ENCODE measurements at places on chromosomes 1 and 21.

DNA sequence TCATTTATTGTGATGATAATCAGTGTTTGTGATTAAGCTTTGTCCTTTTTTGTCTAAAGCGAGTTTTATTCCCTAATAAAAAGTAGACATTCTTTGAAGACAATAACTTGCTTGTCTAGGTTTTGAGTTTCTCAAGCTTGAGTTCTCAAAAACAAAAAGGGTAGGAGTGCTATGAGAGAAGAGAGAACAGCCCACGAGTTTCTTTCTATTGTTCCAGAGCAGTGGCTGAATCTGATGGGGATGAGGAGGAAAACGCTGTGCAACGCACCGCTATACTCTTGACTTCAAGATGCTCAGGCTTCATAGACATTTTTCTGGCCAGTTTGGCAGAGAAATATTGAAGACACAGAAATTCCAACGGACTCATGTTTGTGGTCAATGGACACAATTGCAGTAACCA lies 669.8 kb upstream of the B3GALT2 start:
- DNase-seq: no peak

GRCh38 chr1:247274605-247275256 lies 18.9 kb downstream of the VN1R5 start:
- DNase-seq: no peak

DNA sequence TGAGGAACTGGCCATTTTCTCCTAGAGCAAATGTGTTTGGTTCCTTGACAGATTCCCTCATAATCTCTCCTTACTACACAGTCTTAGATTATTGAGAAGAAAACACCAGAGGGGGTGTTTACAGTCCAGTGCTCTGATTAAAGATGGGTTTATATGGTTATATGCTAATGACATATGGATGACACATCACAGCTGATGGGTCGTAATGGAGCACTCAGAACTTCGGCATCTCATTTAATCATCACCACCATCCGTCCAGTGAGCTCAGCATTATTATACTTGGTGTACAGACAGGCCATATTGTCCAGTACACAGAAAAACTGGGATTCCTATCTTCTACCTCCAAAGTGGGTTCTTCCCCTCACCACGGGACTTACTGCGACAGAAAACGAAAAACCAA lies 22.3 kb upstream of the NR5A2 start:
- DNase-seq: no peak

- no peak for DNase-seq
Observed at GRCh38 chr1:85363521-85363920, 87.1 kb upstream of the BCL10 start.

DNA sequence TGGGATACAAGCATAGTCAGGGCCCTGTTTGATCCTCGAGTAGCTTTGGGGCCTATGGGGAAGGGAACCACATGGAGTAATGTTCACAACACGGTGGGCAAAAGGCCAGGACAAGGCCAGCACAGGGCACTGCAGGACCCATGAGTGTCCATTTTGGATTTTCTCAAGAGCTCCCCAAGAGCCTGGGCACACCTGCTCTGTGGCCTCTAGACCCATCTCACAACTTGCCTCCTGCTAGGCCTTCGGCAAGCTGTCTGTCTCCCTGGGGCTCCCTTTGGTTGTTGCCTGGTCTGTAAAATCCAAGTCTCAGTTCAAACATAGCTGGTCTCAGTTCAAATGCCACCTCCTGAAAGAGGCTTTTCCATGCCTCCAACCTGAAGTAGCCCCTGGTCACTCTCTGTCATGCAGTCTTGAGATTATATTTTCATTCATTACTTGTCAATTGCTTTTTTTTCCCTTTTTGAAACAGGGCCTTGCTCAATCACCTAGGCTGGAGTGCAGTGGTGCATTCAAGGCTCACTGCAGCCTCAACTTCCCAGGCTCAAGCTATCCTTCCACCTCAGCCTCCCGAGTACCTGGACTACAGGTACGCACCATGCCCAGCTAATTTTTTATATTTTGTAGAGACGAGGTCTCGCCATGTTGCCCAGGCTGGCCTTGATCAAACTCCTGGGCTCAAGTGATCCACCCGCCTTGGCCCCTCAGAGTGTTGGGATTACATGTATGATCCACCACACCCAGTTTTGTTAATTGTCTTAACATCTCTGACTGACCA lies 107.4 kb downstream of the MATN1 start:
- no peak for DNase-seq

- DNase-seq: no peak
Observed at GRCh38 chr21:35503671-35504070, 454.6 kb upstream of the RUNX1 start.
